Central memory CD4-positive, alpha-beta T cell (primary cell): ENCODE measurements at places on chromosomes 4 and X.

DNA sequence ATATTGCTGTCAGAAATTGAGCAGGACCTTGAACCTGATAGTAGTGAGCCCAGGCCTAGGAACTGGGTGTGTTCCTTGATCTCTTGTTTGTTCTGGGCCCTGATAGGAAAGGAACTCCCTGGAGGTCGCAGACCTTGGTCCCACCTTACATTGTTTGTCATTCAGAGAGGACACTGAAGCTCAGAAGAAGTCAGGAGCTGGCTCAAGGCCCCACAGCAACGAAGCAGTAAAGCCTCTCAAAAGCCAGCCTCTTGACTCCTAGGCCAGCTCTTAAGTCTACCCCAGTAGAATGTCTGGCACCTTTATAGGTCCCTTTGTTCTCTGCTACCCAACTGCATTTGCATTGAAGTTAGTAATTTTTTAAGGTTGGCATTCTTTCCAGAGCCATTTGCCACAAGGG is 46.8 kb downstream of the MAMLD1 start:
- DNase-seq = no peak

GRCh38 chrX:56765811-56766553 is 36.9 kb downstream of the NBDY start:
- no peak for DNase-seq

- no peak for DNase-seq
Observed at GRCh38 chrX:9482408-9482807, 17.6 kb downstream of the TBL1X start.

DNA sequence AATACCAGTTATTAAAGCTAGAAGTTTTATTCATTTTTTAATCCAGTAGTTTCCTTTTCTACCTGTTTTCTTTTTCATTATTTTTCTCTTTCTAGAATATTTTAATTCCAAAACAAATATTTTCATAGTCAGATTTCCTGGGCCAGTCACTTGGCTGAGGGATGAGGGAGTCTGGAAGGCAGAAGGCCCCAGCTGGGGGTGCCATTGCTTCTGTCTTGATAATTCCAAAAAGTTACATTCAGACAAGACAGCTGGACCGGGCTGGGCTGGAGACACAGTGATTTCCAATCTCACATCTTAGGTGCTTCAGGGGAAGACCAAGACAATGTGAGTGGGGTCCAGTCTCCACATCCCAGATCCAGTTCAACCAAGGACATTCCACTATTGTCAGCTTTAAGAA is 263.5 kb downstream of the TMA16 start:
- no peak for DNase-seq

- no peak for DNase-seq
Observed at GRCh38 chr4:148982200-148982599, 540.0 kb upstream of the NR3C2 start.

GRCh38 chr4:68077737-68078136 is 51.9 kb downstream of the TMPRSS11F start:
- no peak for DNase-seq

GRCh38 chr4:95102162-95102790 is 344.5 kb downstream of the BMPR1B start:
- DNase-seq = no peak

DNA sequence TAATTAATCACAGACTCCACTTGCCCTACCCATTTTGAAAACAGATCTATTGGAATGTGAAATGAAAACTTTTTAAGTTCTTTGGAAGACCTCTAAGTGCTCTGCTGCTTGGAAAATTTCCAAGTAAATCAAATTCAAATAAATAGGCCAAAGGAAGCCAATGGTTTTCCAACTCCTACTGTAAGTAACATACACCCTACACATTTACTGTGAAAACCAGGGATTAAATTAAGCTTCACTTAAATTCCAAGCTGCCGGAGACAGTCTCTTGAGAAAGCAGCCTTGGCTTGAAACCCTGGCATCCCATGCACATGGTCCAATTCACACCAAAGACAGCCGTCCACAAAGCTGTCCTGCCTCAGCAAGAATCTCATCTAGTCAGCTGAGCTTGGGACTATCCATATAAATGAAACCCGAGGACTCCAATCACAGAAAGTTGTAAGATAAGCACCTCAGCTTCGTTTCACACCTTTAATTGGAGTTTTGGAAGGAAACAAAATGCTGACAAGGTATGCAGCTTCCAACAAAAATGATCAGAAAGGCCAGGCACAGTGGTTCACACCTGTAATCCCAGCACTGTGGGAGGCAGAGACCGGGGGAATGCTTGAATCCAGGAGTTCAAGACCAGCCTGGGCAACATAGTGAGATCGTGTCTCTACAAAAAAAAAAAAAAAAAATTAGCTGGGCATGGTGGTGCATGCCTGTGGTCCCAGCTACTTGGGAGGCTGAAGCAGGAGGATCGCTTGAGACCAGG is 88.6 kb downstream of the APBB2 start:
- no peak for DNase-seq

- no peak for DNase-seq
Observed at GRCh38 chrX:43998374-43998773, 25.2 kb upstream of the NDP start.

GRCh38 chr4:30295652-30296051 is 424.5 kb upstream of the PCDH7 start:
- no peak for DNase-seq

- DNase-seq = no peak
Observed at GRCh38 chr4:137427411-137427810, 104.9 kb downstream of the PCDH18 start.

DNA sequence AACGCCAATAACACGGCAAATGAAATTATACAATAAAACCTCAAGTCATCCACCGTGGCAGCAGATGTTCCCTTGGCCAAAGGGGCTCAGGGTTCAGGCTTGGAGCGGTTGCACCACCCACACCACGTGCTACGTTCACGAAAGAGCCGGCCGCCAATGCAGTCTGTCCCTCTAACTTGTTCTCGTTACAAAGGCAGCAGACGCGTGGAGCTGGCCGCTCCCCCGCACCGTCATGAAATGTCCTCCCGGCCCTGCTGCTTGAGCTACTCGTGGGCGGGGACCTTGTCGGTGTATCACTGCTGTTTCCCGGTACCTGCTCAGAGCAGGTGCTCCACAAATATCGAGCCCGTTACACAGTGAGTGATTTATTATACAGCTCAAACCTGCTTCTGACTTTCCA is 36.4 kb upstream of the MAN2B2 start:
- no peak for DNase-seq

DNA sequence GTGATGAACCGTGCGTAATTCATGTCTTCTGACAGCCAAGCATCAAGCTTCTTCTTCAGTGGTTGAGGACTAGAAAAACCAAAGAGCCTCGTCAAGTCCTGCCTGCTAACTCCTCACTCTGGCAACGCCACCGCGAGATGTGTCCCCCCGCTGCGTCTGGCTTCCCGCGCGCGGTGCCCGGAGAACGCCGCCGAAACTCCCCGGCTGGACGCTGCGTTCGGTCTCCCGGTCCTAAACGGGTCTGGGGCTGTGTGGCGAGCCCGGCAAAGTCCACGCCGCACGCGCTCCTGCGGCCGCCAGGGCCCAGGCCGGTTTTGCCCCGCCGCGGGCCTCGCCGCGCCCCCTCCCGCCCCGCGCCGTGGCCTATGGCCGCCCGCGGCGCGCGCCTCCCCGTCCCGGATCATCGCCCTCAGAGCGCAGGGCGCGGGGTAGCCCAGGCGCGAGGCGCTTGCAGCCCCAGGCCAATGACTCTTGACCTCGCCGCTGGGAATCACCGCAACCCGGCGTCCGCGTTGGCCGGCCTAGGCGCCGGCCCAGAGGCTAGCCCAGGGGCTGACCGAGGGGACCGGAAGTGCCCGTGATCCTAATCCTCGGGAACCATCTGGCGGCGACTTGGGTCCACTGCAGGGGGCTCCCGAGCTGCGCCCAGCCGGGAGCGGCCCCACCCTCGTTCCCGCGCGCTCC is at the start of gene AADAT:
TSS of gene AADAT (minus strand) at position 289 of the 684 bp plus-strand sequence. CDS start at position 23, 266 bp downstream.
- no peak for DNase-seq

- DNase-seq = no peak
Observed at GRCh38 chr4:110624904-110625494, 2.1 kb upstream of the PITX2 start.

GRCh38 chr4:176259330-176260090 is 9.5 kb downstream of the ASB5 start:
- no peak for DNase-seq

- DNase-seq = no peak
Observed at GRCh38 chr4:104429150-104429741, 65.4 kb downstream of the CXXC4 start.

DNA sequence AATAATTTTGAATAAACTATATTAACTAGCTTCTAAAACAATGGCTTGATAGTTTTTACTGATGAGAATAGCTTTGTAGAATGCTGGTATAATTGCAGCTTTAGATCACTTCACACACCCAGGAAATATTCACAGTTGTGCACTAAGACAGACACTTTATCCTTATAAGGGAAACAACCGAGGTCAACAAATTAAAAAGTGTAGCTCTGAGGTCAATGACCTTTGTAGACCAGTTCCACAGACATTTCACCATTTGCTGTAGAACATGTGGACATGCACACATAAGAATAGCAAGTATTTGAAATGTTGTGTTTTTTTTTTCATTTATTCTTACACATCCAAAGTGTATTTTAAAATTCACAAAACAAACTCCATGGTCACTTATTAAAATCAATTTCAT is 76.0 kb upstream of the MCF2 start:
- DNase-seq = no peak

DNA sequence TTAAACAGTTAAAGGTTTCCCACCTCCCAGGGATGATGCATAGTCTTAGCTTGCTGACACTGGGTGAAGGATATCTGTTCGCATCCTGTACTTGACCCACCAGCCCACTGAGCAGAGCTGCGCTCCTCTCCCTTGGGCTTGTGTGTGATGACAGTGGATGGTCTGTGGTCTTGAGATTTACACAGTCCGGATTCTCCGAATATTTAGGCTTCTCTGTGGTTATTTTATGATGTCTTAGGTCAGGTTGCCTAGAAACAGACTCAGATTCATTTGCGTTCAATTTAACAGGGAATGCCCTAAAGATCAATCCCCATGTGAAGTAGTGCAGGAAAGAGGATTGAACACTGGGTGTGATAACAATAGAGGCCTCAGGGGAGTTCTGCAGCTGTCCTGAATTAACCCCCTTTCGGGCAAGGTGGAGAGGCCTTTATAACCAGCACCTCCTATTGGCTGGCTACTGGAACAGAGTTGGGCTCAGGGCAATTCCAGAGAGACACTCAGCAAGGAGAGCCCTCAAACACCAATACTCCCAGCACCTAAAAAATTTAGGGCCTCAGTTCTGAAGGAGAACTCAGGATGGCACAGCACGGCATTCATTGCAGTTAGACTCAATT is 653.2 kb upstream of the GALNT7 start:
- no peak for DNase-seq

GRCh38 chr4:88514557-88515511 is 8.7 kb downstream of the PYURF start:
- DNase-seq = no peak

- DNase-seq = no peak
Observed at GRCh38 chrX:115563633-115564162, 2.7 kb downstream of the PLS3 start.

DNA sequence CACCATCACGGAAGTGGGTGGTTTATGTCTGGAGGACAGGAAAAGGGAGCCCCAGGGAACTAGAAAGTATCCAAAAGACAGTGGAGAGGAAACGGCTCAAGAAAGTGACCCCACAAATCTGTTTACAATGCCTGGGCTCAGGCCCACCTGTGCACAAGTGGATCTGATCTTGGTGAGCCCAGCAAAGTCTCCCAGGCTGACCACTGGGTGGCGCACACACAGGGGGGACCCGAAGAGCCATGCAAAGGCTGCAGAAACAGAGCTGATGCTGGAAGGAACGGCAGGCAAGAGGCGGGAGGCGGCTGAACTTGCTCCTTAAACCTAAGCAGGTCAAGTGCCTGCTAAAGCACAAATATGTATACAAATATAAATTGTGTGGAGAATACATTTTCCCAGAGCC is 9.6 kb downstream of the HAUS7 start:
- DNase-seq = peak; percentile 27

- no peak for DNase-seq
Observed at GRCh38 chrX:46547857-46548256, 2.6 kb upstream of the ZNF674 start.

DNA sequence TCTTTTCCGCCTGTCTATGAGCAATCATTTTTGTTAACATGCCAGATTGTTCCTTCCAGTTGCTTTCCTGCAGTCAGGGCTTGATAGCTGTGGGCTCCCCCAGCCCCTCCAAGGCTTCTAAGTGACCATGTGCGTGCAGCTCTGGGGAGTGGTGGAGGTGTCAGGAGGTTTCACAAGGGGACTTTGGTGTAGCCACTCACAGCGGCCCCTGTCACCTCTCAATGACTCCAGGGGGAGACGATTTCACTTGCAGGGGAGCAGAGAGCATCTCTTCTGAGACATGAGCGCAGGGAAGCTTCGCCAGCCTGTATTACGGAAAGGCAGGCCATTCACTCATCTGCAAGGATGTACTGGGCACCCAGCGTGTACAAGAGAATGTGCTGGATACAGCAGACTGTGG is 3.1 kb upstream of the GPR78 start:
- DNase-seq = no peak

- DNase-seq = no peak
Observed at GRCh38 chr4:168797194-168797593, 212.9 kb downstream of the CBR4 start.

DNA sequence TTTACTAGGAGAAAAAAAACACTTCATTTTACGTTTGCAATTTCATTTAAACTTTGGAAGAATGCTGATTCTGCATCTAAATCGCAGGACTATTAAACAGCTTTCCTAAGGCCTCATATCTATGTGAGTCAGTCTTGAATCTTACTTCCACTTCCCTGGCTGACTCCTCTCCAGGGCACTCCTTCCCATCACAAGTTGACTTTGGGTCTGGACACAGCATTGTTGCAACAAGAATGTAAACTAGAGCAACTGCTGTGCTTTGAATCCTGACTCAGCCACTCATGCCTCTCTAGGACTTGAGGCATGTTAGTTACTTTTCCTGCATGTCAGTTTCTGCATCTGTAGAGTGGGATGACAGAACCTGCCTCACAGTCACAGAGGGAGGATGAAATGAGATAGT is 413.8 kb downstream of the FAT4 start:
- no peak for DNase-seq

- DNase-seq = no peak
Observed at GRCh38 chr4:14848229-14848628, 154.1 kb upstream of the CPEB2 start.

DNA sequence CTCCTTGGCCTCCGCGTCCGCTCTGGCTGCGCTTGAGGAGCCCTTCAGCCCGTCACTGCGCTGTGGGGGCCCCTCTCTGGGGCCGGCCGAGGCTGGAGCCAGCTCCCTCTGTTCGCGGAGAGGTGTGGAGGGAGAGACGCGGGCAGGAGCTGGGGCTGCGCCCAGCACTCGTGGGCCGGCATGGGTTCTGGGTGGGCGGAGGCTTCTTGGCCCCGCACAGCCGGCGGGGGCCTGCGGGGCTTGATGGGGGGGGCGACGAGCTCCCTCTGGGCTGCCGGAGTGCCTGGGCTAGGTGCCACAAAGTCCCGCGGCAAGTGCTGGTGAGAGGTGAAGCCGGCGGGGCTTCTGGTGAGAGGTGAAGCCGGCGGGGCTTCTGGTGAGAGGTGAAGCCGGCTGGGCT is 61.9 kb downstream of the ANKRD50 start:
- no peak for DNase-seq

DNA sequence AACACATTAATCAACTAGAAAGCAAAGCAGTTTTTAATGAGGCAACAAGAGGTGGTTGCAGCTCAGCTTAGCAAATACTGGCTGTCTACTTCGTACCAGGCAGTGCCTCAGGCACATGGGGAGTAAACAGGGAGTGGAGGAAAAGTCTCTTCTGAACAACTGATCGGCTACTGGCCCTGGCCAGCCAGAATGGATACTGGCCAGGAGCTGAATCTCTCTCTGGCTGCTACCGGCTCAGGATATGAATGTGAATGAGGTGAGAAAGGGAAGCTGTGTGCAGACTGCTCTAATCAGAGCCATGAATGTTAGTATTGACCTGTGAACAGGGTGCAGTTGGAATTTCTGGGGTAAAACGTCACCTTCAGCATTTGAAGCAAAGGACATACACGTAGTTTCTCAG is 77.3 kb downstream of the STK32B start:
- no peak for DNase-seq
